ENCODE measurements at places on chromosomes 12 and 14. TPM values are rescaled to one million over a fixed set of nuclear protein-coding genes. Genes with fewer than 3 reads are reported as not detected.

IL22 gene
- not detected for total RNA-seq

VWF gene
- total RNA-seq: 63.2 TPM

POTEG gene
- not detected for total RNA-seq

CD163 gene
- 25.3 TPM for total RNA-seq

SLC7A8 gene
- 21.5 TPM for total RNA-seq

AGAP2 gene
- total RNA-seq: 0.86 TPM

ASCL1 gene
- total RNA-seq: 0.53 TPM

LBHD2 gene
- total RNA-seq: not detected

P2RX2 gene
- total RNA-seq: 0.24 TPM

DEGS2 gene
- 54.3 TPM for total RNA-seq

TMPRSS12 gene
- total RNA-seq: not detected

GPR65 gene
- 0.35 TPM for total RNA-seq

SLC17A8 gene
- 3.3 TPM for total RNA-seq

GUCY2C gene
- 52.2 TPM for total RNA-seq

CEP128 gene
- 4.4 TPM for total RNA-seq

CLEC4A gene
- total RNA-seq: 1.8 TPM

CCDC198 gene
- not detected for total RNA-seq

INSM2 gene
- total RNA-seq: not detected

DIO2 gene
- 0.37 TPM for total RNA-seq

IL23A gene
- not detected for total RNA-seq

HOXC12 gene
- total RNA-seq: not detected

CCNB1IP1 gene
- total RNA-seq: 30.7 TPM

SLCO1B1 gene
- total RNA-seq: not detected

KCNJ8 gene
- 1.8 TPM for total RNA-seq

EML5 gene
- 1.2 TPM for total RNA-seq

TAS2R10 gene
- total RNA-seq: not detected

EPYC gene
- total RNA-seq: not detected

ABHD12B gene
- 20.7 TPM for total RNA-seq

MYO1A gene
- 273 TPM for total RNA-seq

HHIPL1 gene
- 0.93 TPM for total RNA-seq

ITPR2 gene
- 39.3 TPM for total RNA-seq

WNT1 gene
- total RNA-seq: not detected

MYH6 gene
- not detected for total RNA-seq

MAP3K9 gene
- 10.6 TPM for total RNA-seq

LUM gene
- 26.1 TPM for total RNA-seq

PRPH gene
- total RNA-seq: 21.9 TPM

SDR39U1 gene
- 40.9 TPM for total RNA-seq

MSRB3 gene
- 3.5 TPM for total RNA-seq

C12orf60 gene
- 0.89 TPM for total RNA-seq

BMAL2 gene
- 14.9 TPM for total RNA-seq

KIF5A gene
- total RNA-seq: 2.1 TPM

GZMB gene
- 3.0 TPM for total RNA-seq
